Lung microvascular endothelial cell (primary cell): ENCODE measurements at places on chromosomes 5 and 9. TPM values are rescaled to one million over a fixed set of nuclear protein-coding genes. Genes with fewer than 3 reads are reported as not detected.

Gene PIP5K1B
- total RNA-seq: under 0.01 TPM in 1 of 2 replicates, not detected in the other

DNA sequence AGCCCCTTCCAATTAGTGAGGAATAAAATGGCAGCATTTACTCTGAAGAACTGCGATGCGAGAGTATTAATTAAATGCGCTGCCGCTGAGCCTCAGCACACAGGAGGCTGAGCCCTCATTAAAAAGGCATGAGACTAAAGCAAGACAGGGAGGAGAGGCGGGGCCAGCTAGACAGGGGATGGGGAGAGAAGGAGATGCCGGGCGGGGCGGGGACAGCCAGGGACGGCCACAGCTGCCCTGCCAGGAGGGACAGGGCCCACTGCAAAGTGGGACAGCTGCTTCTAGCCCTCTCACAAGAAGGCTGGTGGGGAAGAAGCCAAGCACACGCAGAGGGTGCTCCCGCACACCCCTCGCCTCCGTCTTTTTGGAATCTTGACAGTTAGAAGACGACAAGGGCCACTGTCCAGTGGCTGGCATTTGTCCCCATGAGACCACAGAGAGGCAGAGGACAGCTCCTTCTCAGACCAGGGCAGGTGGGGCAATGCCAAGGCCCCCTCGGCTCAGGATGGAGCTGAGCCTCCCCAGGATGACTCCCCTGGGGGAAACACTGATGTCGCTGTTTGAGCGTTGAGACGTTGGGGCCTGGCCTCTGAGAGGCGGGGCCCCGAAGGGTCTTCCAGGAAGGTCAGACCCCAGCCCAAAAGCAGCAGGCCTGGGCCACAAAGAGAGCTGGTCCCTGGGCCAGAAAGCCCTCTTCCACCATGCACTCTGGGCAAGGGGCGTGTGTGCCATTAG lies 26.9 kb downstream of the ADAMTS2 start:
- DNase-seq: no peak

Gene FAM78A
- total RNA-seq: 3.3 and 3.8 TPM in 2 replicates

- DNase-seq: no peak
Measured at GRCh38 chr5:11955331-11955730, 51.1 kb upstream of the CTNND2 start.

Gene PCDHB5
- total RNA-seq: 0.87 and 1.8 TPM in 2 replicates

Gene WDR31
- total RNA-seq: 0.20 and 0.22 TPM in 2 replicates

Gene TEK
- 56.9 and 108 TPM in 2 replicates for total RNA-seq

GRCh38 chr5:136153581-136154236 lies 21.1 kb downstream of the SMAD5 start:
- no peak for DNase-seq

Gene ECM2
- total RNA-seq: not detected in 2 replicates

DNA sequence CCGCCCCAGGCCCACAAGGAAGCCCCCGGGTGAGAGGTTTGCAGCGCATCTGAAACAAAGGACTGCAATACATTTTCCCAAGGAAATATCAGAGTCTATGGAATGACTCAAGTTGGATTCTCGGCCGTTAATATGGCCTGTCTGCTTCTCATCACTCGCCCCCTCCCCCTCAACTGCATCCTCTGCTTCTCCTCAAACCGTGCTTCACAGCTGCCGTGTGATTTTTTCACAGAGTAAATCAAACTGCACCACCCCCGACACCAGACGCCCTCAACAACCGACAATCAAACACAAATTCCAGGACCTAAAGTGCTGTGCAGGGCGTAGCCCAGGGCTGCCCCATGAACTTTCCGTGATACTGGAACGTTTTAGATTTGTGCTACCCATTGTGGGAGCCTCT lies 176.9 kb downstream of the ROR2 start:
- DNase-seq: no peak

DNA sequence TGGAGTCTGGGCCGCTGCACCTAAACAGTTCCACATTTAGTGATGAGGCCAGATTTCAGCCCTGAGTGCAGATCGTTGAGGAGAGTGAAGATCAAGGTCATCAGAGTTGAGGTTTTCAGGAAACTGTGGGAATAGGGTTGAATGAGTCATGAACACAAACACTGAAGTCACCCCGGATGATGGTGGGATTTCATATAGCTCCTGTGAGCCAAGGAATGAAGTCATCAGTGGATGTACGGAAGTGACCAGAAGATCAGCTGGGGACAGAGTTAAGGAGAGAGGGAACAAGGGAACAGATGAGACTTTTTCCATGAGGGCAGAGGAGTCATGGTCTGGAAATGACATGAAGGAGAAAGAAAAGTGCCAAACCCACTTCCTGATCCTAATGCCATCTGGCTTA lies 36.5 kb downstream of the PALM2AKAP2 start:
- peak; percentile 94 for DNase-seq
